ENCODE measurements at places on chromosomes 1 and 21.

DNA sequence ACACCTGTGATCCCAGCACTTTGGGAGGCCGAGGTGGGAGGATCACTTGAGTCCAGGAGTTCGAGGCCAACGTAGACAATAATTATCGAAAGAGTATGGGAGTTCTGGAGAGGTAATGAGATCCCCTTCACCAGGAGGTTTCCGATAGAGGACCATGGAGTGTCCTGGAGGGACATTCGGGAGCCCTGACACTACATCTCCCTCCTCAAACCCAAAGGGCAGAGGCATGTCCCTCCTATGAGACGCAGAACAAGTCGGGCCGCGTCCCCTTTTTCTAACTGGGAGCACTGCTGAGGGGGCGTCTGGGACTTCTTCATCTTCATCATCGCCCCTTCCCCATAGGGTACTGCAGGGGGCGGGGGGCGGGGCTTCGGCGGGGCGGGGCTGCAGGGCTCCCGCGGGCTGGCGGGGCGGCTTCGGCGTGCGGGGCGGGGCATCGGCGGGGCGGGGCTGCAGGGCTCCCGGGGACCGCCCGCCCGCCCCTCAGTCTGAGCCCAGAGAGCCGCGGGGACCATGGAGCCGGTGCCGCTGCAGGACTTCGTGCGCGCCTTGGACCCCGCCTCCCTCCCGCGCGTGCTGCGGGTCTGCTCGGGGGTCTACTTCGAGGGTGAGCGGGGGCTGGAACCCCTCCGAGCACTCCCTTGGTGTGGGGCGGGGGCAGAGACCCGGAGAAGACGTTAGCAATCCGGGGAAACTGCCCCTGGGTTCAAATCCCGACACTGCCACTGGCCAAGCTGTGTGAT is at the start of gene THEMIS2:
Gene THEMIS2, plus strand, starts transcription at position 486 of the 743 bp plus-strand sequence. Its CDS starts 28 bp downstream, at position 514.
- DNase-seq: no peak

- no peak for DNase-seq
Observed at GRCh38 chr1:246210756-246211155, 296.3 kb downstream of the SMYD3 start.

DNA sequence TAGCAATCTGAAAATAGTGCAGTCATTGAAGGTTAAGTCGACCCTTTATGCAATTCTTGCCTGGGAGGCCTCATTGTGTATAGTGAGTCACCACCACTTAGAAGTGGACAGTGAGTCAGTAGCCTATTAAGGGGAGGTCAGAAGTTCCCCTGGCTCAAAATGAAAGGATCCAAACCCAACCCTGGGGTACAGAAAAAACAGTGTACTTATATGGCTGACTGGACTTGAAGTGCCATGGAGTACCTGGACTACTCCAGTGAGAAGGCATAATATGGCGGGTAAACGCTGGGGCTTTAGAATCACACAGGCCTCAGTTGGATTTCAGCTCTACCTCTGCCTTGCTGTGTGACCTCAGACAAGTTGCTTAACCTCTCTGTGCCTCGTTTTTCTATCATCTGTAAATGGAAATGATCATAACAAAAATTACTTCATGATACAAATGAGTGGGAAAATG is 2.2 kb upstream of the BCL9 start:
- DNase-seq: no peak

- no peak for DNase-seq
Observed at GRCh38 chr1:85339089-85339488, 62.7 kb upstream of the BCL10 start.

GRCh38 chr1:30732277-30732996 is 9.1 kb upstream of the MATN1 start:
- no peak for DNase-seq

DNA sequence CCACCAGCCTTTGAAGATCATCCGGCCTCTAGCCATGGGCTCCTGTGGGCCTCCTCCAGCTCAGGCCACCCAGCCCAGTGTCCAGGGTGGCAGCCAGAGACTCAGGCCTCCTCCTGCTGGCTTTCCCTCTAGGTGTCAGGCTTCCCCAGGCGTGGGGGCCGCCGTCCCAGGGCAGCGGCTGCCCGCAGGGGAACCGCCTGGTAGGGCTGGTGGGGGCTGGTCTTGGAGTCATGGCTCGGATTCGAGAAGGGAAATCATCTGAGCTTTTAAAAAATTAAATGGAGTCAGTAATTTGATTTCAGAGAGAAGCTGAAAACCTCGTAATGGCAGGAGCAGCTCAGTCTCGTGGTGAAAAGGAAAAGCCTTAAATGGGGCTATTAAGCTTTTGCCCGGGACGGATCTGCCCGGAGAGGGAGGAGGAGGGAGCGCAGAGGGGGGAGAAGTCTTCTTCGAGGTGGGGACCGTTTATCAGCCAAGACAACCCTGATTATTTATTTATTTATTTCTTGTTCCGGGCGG is 66.4 kb upstream of the TARDBP start:
- no peak for DNase-seq

- DNase-seq: no peak
Observed at GRCh38 chr1:230878591-230878990, 10.3 kb upstream of the C1orf198 start.

DNA sequence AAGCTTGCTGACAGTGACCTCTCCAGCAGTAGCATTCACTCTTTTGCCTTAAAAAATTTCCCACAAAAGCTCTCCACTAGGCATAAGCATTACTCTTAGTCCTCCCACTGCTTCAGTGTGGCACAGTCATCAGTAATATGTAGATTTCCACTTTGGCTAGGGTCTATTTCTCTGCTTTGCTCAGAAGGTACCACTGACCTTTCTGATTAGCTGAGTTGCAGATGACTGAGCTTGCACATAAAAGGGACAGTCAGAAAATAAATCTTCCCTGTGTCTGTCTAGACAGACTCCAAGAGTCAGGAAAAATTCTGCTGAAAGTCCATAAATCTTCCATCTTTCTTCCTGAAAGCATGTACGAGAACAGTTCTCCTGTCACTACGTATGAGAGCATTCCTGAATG is 56.6 kb upstream of the APP start:
- no peak for DNase-seq

- DNase-seq: no peak
Observed at GRCh38 chr1:201937624-201938213, 8.6 kb downstream of the LMOD1 start.

- DNase-seq: no peak
Observed at GRCh38 chr1:220691053-220691684, 1.0 kb downstream of the C1orf115 start.

DNA sequence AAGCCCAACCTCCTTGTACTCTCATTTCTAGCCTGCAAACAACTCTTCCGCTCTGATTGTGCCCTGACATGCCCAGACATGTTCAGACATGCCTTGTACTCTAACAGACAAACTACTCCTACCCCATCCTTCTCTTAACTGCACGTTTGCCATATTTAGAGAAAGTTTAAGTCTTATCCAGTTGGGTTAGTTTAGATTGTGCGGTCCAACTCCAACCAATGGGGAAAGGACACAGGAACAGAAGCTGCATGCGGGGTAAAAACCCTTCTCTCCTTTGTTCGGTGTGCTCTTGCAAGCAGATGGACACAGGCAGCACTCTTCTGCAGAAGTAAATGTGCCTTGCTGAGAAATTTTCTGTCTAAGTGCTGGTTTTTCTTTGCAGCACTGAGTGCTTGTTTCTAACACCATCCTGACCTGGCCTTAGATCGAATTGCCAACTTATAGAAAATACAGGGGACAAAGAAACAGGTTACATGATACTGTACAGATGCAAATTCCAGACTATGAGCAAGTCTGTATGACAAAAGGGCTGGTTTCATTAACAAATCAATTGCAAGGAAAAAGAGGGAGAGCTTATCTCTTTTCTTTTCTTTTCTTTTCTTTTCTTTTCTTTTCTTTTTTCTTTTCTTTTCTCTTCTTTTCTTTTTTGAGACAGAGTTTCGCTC is 35.8 kb upstream of the IFNGR2 start:
- DNase-seq: no peak

DNA sequence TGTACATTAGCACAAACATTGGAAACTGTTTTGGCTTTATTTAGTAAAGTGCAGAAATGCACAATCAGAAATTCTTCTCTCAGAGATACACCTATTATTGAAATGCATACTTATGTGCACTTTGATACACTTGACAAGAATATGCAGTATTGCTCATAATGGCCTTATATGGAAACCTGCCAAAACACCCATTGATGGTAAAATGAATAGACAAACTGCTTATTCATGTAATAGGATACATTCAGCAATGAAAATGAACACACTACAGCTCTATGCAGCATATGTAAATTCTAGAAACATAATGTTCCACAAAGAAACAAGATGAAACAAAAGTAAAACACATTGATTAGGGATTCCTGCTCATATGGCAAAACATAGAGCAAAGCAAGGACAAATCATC is 223.9 kb downstream of the S1PR1 start:
- DNase-seq: no peak

DNA sequence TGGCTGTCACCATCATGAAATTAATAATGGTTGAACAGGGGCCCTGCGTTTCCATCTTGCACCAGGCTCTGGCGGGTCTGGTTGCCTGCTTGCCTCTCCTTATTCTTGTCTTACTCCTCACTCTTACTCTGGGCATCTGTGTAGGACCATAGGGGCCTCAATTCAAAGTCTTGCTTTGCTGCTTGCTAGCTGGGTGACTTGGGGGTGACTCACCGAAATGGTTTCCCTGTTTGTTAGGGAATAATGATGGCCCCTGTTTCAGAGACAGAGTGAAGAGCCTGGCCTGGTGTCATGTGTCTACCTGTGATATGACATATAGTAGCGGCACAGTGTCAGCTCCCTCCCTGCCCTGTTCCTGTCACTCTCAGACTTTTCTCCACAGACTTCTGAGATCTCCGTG is 24.6 kb downstream of the KCNC4 start:
- no peak for DNase-seq

- no peak for DNase-seq
Observed at GRCh38 chr1:203629507-203630082, 3.0 kb downstream of the ATP2B4 start.

GRCh38 chr1:89460325-89460724 is 64.3 kb upstream of the LRRC8B start:
- no peak for DNase-seq

DNA sequence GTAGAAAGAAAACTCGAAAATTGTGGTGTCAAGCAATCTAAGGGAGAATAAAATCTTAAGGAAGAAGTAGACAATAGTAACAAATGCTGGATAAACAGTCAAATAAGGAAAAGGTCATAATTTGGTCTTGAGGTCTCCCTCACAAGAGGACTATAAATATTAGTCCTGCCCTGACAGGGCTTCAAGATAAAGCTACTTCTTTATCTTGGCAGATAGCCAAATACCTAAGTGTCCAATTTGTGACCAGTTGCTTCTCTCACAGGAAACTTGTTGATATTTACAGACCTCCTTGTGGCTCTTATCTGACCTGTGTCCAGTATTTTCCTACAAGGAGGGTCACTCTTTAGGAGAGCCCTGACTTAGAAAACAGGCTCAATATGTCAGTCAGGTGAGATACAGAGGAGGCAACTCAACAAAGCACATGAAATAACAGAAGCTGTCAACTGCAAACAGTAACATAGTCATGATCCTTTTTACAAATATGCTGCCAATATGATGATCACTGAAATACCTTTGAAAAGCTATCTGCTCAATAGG is 88.8 kb downstream of the TNNI3K start:
- DNase-seq: no peak

DNA sequence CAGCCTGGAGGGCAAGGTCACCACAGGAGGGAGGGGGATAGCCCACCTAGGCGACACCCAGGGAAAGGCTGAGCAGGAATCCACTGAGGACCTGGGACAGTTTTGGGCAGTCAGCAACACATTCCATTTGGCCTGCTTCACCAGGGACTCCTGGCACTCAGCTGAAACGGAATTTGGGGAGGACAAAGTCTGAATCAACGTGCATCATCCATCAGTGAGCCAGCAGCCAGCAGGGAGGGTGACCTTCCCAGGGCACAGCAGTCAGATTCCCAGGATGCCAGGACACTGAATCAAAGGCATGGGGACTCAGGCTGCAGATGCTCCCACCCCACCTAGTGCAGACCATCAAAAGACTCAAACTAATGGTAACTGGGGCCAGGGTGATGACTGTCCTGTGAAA is 4.6 kb downstream of the SH3BP5L start:
- no peak for DNase-seq

- no peak for DNase-seq
Observed at GRCh38 chr1:51445351-51446090, 73.5 kb downstream of the EPS15 start.

GRCh38 chr1:14149431-14149830 is 449.1 kb upstream of the KAZN start:
- no peak for DNase-seq

DNA sequence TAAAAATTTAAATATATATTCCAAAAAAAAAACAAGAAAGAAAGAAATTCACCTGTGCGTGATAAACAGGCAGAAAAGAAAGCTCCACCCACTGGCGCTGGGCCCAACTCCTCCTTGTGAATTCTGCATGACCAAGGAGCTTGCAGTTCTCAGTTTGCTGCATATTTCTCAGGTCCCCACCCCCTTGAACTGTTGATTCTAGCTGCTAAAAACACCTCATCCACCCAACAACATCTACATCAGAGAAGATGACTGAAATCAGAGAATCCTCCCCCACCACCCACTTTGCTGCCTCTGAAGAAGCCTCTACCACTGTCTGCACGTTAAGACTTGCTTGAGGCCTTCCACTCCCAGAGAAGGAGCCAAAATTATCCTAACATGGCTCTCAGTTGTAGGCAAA is 104.8 kb downstream of the RGS2 start:
- no peak for DNase-seq

GRCh38 chr1:15985611-15986297 is 9.9 kb upstream of the ZBTB17 start:
- no peak for DNase-seq

- DNase-seq: no peak
Observed at GRCh38 chr1:24929398-24930259, 447 bp downstream of the RUNX3 start.

GRCh38 chr1:115647507-115647906 is 5.7 kb downstream of the VANGL1 start:
- DNase-seq: no peak

DNA sequence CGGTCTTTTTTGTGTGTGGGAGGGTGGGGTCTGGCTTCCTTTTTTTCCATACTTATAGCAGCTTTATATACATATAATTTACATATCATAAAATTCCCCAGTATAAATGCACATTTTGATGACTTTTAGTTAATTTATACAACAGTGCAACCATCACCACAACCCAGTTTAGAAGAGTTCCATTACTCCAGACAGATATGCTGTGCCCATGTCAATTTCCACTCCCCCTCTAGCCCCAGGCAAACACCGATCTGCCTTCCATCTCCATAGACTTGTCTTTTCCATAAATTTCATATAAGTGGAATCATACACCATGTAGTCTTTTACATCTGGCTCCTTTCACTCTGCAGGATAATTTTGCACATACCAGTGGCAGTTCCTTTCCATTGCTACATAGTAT is 139.2 kb upstream of the SYT6 start:
- no peak for DNase-seq

GRCh38 chr1:46459315-46459714 is 30.3 kb upstream of the DMBX1 start:
- no peak for DNase-seq

GRCh38 chr1:246274186-246274585 is 232.9 kb downstream of the SMYD3 start:
- DNase-seq: no peak
